ENCODE measurements at places on chromosomes 16 and 17.

GRCh38 chr16:68364561-68364998 lies 53.8 kb downstream of the PRMT7 start:
- DNase-seq = no peak

GRCh38 chr16:48434653-48435317 lies 49.6 kb upstream of the SIAH1 start:
- DNase-seq = no peak

DNA sequence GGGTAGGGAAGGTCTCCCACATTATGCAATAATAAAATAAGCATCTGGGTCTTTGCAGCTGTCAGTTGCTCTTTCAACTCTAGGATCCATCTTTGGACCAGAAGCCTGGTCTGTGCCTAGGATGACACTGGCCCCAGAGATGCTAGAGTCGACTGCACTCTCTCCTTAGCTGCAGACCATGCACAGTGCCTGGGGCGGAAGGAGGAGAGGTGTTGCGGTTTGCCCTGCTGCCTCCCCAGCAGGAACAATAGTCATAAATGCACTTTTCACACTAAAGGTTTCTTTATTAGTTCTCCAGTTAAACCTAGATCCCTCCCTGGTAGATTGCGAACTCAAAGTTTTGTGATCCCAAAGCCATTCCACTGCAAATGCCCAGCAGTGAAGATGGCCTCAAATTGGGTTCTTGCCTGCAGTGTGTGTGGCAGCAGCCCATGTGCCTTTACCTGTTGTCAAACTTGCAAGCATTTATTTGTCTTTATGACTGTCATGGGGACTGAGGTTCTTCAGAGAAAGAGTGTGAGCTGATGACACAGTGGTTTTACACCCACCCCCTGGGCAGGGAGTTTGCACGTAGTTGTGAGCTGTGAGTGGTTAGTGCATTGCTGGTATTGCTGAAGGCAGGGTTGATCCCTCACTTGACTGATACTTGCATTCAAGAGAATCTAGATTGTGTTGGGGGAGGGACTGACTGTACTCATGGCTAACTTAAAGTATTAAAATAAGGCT lies 10.3 kb downstream of the ATXN1L start:
- peak; percentile 41 for DNase-seq

DNA sequence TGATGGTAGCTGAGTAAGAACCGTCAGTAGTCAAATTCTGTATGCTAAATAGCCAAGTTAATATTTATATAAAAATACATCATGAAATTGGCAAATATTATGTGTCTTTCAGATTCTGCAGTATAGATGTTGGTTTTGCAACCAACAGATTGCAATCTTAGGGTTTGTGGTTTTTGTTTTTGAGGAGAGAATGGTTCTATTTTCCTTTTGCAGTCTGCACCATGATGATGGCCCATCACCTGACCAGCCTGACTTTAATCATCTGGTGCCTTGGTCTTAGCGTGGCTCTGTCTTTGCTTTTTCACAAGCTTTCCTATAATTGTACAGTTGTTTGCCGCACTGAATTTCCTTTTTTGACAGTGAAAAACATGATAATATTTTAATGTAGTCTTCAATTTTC lies 50.7 kb downstream of the NUP93 start:
- DNase-seq = no peak

DNA sequence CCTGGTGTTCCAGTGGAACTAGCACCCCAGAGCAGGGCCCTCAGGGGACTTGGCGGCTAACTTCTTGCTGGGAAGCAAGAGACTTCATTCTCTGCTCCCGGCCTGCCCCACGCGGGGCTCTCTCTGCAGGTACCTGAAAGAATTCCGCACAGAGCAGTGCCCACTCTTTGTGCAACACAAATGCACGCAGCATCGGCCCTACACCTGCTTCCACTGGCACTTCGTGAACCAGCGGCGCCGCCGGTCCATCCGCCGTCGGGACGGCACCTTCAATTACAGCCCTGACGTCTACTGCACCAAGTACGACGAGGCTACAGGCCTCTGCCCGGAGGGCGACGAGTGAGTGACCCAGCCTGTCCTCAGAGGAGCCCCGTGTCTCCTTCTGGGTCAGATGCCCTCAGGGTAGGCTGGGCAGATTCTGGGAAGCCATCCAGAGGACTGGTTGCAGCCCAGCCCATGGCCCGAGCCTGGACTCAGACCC lies 25.1 kb downstream of the UNK start:
- no peak for DNase-seq

GRCh38 chr17:69572747-69573146 lies 158.2 kb downstream of the MAP2K6 start:
- no peak for DNase-seq

GRCh38 chr16:86618431-86619238 lies 40.3 kb downstream of the FOXL1 start:
- no peak for DNase-seq

- no peak for DNase-seq
Measured at GRCh38 chr17:69884356-69884755, 190.7 kb upstream of the KCNJ16 start.

DNA sequence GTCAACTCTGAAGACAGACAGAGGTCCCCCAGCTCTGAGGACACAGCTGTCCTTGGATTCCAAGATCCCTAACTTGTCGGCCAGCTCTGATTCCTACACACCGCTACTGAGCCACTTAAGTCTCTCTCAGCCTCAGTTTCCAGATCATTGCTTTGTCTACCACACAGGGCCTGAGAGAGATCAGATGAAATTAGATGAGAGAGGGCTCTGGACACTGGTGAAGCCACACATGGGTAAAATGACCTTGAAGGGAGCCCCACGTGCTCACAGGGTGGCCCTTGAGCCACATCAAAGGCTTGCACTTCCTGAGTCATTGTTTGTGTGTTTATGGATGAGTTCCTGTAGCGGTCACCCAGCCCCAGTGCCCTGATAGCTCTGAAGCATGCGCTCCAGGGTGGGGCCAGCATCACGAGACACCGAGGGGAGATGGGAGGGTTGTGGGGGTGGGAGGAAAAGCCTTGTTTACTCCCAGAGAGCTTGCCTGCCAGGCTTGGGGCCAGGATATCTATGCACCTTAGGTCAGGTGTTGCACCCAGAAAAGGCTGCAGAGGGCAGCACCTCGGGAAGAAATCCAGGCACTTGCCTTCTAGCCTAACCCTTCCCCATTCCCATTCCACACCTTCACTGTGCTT lies 32.7 kb upstream of the SLC6A2 start:
- DNase-seq = no peak

- DNase-seq = no peak
Measured at GRCh38 chr17:15249487-15249886, 15.6 kb downstream of the PMP22 start.

- no peak for DNase-seq
Measured at GRCh38 chr17:40018211-40019121, 3.2 kb downstream of the CSF3 start.

- DNase-seq = no peak
Measured at GRCh38 chr17:57605675-57606105, 139.4 kb downstream of the CCDC182 start.
